Activated CD8-positive, alpha-beta T cell treated with anti-CD3 and anti-CD28 coated beads, Interleukin-2, amount 10 ng/mL, durations not matched to agents 7 days and 5 days (primary cell): ENCODE measurements at places on chromosomes 12 and 14.
A peak's percentile ranks its signal among the peaks of the same experiment; 100 is the strongest.

DNA sequence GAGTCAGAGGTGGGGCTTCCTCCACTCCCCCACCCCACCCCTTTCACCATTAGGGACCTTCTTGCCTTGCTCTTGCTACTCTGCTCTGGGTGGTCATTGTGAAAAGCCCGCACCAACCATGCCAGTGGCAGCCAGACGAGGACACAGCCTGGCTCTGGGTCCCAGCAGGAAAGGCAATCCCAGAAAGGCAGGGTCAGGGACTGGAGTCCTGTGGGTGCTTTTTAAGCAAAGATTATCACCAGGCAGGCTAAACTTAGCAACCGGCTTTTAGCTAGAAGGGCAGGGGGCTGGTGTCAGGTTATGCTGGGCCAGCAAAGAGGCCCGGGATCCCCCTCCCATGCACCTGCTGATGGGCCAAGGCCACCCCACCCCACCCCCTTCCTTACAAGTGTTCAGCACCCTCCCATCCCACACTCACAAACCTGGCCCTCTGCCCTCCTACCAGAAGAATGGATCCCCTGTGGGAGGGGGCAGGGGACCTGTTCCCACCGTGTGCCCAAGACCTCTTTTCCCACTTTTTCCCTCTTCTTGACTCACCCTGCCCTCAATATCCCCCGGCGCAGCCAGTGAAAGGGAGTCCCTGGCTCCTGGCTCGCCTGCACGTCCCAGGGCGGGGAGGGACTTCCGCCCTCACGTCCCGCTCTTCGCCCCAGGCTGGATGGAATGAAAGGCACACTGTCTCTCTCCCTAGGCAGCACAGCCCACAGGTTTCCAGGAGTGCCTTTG is 1.2 kb upstream of the GAPDH start:
- DNase-seq: peak; percentile 52

DNA sequence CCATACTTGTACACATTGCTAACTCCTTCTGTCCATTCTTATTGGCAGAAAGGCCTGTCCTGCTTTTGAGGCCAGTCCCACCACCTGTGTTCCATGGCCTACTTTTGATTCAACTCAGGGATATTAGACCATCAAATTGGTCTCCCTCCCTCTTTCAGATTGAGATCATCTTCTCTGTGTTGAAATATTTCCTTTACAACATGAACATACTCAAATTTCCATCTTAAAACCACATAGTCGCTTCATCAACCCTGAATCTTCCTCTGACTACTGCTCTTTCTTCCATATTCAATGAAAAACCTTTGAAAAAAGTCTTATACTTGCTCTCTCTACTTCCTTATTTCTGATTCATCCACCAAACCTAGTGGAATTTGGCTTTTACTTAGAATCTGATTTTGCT is 34.9 kb downstream of the TRMT5 start:
- no peak for DNase-seq

DNA sequence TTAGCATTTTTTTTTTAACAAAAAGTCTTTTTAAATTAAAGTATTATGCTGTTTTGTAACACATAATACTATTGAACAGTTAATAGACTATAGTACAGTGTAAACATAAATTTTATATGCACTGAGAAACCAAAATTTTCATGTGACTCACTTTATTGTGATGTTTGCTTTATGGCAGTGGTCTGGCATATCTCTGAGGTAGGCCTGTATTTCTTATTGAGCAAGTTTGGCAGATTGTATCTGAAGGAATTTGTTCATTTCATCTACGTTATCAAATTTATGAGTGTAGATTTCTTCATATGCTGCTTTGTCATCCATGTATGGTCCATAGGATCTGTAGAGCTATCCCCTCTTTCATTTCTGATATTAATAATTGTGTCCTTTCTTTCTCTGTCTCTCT is 78.8 kb upstream of the PDE3A start:
- DNase-seq: no peak

- no peak for DNase-seq
These were observed 126.8 kb upstream of the CPM start for GRCh38 chr12:69059465-69060457.

GRCh38 chr12:68234140-68234539 is 8.5 kb upstream of the IL26 start:
- no peak for DNase-seq

GRCh38 chr14:33932576-33933345 is 18.1 kb downstream of the EGLN3 start:
- no peak for DNase-seq

DNA sequence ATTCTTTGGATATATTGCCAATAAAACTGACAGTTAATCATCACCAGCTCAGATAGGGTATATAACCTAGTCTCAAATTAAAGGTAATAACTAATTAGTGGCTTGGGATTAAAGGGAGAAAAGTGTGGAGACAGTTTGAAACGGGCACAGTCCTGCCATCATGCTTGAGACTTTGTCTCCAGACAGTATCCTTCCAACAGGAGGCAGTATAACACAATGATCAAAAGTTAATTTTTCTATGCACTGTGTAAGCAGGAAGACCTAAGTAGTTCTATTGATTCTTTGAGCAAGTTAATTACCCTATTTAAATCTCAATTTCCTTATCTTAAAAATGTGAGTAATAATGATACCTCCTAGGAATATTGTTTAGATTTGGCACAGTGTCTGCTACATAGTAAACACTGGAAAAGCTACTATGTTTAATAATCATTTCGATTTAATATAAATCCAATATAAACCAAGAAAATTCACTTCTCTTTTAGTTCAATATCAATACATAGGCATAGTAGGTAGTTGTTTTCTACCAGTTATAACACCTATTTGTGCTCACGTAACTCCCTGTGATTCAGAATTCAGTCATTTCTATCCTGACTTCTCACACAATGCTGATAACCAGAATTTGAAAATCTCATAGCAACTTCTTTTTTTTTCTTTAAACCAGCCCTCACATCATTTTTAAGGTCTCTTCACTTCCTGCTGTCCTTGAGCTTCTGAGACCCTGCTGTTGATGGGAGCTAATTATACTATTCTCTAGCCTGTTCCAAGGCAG is 53.7 kb downstream of the GALNT4 start:
- no peak for DNase-seq

DNA sequence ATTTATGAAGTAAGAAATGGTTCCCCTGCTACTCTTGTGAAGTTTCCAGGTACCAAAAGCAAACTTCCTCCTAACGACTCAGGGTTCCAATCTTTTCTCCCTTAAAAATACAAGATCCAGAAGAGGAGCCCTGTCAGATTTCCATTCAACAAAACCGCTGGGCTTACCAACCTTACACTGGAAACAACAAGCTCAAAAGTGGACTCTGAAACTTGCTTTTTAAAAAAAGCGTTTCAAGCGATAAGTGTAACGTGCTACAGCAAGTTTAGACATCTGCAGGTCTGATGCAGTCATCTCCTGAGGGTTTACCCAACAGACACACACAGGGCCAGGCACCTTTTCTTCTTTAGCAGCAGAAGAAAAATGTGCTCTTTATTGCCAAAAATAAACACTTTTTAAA is 6.9 kb upstream of the CREBL2 start:
- DNase-seq: no peak

- DNase-seq: no peak
These were observed 137.1 kb upstream of the SFSWAP start for GRCh38 chr12:131573631-131574394.

DNA sequence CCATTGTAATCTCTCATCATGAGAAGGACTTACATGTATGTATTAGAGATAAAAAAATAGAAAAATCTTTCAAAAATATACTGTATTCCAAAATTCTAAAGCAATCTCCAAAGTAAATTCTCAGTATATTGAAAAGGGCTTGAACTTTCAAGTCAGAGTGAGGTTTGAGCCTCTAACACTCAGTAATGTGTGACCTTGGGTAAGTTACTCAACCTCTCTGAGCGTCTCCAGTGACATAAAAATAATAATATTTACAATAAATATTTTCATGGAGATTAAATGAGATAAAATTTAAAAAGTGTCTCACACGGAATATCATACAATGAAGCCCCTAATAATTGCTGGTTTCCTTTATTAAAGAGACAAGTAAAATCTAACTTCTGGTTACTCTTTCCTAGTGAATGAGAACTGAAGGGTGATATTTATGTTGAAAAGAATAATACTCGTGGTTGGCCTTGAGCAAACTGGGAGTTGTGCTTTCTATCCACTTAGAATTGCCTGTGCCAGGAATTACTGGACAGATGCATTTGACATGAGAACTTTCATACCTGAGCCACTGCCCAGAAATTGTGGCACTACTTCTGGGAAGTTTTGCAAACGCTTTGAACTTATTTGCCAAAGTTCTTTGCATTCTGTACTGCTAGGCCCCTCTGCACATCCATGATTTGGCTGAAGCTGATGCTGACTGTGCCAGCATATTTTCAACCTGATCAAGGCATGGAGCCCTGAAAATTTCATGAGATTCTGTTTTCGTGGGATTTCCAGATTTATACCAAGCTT is 933.7 kb downstream of the GALC start:
- DNase-seq: no peak

DNA sequence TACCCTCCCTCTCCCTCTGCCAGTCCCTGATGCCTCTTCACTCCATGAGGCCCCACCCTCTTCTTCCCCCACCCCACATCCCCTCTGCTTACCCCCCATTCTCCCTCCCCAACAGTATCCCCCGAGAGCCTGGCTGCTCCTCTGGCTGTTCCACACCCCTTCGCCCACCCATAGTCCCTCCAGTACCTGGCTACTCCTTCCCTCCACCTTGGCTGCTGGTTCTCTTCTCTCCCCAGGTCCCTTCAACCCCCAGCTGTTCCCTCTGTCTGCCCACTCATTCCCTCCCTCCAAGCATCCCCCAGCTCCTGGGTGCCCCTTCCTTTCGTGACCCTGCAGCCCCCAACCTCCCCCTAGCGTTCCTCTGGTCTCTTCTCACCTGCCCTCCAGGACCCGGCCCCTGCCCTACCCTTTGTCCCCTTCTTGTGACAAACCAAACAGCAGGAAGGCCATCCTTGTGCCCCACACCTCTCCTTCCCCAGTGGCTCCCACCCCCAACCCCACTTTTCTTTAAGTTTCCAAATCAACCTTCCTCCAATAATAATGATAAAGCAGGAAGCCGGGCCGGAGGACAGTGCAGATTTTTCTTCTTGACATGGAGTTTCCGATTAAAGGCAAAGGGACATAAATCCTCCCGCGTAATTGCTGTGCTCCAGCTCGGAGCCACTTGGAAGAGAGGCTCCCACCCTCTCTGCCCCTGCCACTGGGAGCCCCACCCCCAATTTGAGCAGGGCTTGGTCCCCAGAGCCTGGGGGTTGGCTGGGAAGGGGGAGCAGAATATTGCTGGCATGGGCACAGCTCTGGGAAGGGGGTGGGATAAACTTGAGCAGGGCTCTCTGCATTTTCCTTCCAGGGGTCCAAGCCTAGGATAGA is 40.0 kb downstream of the SMUG1 start:
- DNase-seq: no peak

DNA sequence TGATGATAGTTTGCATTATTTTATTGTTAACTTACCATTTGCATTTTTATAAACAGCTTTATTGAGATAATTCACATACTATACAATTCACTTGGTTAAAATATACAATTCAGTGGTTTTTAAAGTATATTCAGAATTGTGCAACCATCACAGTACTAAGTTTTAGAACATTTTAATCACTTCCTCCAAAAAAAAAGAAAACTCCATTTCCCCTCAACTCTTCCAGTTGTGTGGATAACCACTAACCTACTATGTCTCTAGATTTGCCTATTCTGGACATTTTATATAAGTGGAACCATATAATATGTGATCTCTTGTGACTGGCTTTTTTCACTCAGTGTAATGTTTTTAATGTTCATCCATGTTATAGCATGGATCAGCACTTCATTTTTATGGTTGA is 41.3 kb downstream of the WNK1 start:
- DNase-seq: no peak

- no peak for DNase-seq
These were observed 19.2 kb downstream of the CEP290 start for GRCh38 chr12:88122666-88123065.

- no peak for DNase-seq
These were observed 22.1 kb downstream of the PACS2 start for GRCh38 chr14:105336477-105337287.

GRCh38 chr12:115402443-115403180 is 718.6 kb upstream of the TBX3 start:
- DNase-seq: no peak

DNA sequence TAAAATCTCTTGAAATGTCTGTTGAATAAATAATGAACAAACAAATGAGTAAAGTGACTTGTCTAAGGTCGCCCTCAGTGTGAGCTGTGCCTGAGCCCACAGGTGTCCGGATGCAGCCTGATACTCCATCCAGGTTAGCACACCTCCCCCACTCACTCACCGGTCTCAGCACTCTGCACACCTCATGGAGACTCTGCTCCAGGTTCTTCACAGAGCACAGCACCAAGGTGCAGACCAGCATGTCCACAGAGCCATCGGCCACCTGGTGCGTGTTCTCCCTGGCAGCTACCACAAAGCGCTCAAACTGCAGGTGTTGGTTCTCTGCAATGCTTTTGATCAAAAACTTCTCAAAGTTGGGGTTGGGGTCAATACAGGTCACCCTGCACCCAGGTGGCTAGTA is 4.1 kb upstream of the KRT7 start:
- no peak for DNase-seq

DNA sequence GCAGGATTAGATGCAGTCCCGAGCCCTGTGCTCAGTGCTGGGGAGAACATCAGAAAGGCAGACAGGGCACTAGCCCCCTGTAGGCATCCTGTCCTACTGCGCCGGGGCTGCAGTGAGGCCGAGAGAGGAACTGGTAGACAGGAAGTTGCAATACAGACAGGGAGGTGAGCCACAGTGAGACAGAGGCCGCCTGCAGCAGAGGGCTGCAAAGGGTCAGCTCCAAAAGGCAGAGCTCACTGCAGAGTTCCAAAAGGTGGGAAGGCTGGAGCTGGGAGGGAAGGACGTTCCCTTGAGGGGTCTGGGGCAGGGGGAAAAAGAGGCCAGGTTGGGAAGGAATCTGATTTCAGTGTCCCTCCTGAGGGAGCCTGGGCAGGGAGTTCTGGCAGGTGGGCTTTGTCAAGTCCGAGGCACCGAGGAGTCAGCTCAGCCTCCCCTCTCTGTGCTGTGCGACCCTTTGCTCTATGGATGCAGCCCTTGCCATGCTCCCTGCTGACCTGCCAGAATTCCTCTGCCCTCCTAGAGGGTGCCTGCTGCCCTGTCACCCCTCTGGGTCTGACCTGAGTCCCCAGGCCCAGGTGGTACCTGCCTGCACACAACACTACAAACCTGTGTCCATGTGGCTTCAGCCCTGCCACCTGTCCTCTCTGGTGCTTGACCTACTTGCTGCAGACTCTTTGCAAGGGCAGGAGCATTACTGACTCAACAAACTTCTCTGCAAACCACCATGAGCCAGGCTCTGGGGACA is 63.5 kb downstream of the PRMT8 start:
- no peak for DNase-seq

DNA sequence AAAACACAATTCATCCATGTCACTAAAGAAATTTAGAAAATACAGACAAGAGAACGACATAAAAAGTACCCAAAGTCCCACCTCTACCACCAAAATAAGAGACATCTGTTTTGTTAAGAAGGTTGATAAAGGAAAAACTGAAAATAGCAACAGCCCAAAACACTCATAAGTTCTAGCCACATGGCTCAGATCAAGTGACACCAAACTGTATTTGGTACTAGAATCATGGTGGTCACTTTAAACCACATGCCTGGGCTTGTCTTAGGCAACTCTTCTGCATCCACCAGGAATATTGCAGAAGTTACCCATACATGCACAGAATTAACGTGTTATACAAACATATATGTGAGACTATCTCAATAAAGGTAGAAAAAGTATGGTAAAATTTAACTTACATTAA is 78.2 kb upstream of the GTF2A1 start:
- DNase-seq: no peak
